Left colon (tissue), 2 donors: ENCODE measurements at places on chromosomes 2 and 18. TPM values are rescaled to one million over a fixed set of nuclear protein-coding genes. Genes with fewer than 3 reads are reported as not detected.

The FMNL2 gene
- total RNA-seq: 14.9 TPM

The RUFY4 gene
- total RNA-seq: 0.76 TPM

GRCh38 chr2:37191253-37191652, 2.8 kb upstream of the SULT6B1 start:
- DNase-seq: no peak

DNA sequence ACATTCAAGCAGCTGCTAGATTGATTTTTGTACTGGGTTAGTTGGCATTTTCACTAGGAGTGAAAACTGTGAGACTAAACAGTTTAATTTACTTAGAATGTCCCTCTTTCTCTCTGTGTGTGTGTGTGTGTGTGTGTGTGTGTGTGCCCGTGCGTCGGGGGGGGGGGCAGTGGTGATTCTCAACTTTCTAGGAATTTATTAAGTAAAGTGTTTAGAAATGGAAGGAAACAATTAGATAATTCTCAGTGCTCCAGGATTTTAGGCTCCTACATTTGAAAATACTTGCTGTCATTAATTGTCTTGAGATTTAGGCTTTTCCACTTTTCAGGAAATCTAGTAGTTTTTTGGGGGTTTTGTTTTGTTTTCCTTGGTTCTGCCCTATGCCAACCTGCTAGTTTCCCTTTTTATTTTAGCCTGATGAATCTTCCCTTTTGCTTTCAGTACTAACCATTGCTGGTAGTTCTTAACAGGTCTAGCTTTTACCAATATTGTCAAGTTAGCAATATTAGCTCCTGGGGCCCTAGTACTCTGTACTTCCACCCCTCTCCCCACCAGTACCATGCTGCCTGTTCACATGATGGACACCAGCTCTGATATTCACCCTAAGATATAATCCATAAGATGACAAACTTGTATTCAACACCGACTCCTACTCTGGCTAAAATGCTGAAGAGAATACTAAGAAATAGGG, 4.9 kb downstream of the EPAS1 start:
- DNase-seq: no peak

DNA sequence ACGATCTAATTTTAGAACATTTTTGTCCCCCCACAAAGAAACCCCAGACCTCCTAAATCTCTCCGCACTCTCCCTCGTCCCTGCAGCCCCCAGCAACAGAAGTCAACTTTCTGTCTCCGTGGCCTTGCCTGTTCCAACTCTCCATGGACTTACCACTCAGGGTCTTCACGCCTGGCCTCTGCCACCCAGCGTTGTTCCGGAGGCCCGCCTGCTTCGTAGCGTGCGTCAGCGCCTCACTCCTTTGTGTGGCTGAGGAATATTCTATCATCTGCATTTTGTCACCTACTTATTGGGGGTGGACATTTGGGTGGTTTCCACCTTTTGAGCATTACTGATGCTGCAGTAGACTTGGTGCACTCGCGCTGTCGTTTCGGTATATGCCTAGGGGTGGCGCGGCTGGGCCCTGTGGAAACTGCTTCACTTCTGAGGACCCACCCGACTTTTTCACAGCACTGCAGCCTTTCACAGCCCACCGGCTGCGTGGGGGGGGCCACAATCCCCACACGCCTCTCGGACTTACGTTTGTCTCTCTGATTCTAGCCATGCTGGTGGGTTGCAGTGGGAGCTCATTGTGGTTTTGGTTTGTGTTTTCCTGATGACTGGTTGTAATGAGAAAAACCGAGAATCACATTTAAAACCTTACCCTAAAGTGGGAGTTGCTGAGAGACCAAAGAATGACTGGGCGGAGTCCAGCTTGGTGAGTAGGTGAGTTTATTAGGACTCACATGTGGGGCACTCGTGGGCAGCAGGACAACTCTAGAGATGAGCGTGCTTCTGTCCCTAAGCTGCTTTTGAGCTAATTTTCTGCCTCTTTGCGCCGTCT, 1.4 kb upstream of the HSBP1L1 start:
- DNase-seq: no peak
